ENCODE measurements at places on chromosomes 5 and 9. TPM values are rescaled to one million over a fixed set of nuclear protein-coding genes. Genes with fewer than 3 reads are reported as not detected.

The STK32A gene
- polyA plus RNA-seq: 16.5 TPM

The OR1L1 gene
- polyA plus RNA-seq: not detected

The FOXD4 gene
- polyA plus RNA-seq: 0.20 TPM

The FBXL17 gene
- polyA plus RNA-seq: 30.1 TPM

The FEM1C gene
- 26.2 TPM for polyA plus RNA-seq

The TARS1 gene
- polyA plus RNA-seq: 142 TPM

The CCDC183 gene
- 4.9 TPM for polyA plus RNA-seq

Measured in left renal pelvis (tissue), 4 donors.